ENCODE measurements at places on chromosomes 2 and 18. TPM values are rescaled to one million over a fixed set of nuclear protein-coding genes. Genes with fewer than 3 reads are reported as not detected.

MAL gene
- 1.6 TPM for total RNA-seq

CMPK2 gene
- total RNA-seq: 6.5 TPM

PLCL1 gene
- total RNA-seq: not detected

FBXO36 gene
- total RNA-seq: 4.3 TPM

REG3G gene
- total RNA-seq: not detected

SERPINB3 gene
- total RNA-seq: 5.6 TPM

Data from PC-3 (cell line).